ENCODE measurements at places on chromosomes 4 and X.

- no peak for DNase-seq
Measured at GRCh38 chrX:8868070-8868773, 67.0 kb upstream of the FAM9A start.

- no peak for DNase-seq
Measured at GRCh38 chrX:131477498-131477897, 66.4 kb upstream of the OR13H1 start.

DNA sequence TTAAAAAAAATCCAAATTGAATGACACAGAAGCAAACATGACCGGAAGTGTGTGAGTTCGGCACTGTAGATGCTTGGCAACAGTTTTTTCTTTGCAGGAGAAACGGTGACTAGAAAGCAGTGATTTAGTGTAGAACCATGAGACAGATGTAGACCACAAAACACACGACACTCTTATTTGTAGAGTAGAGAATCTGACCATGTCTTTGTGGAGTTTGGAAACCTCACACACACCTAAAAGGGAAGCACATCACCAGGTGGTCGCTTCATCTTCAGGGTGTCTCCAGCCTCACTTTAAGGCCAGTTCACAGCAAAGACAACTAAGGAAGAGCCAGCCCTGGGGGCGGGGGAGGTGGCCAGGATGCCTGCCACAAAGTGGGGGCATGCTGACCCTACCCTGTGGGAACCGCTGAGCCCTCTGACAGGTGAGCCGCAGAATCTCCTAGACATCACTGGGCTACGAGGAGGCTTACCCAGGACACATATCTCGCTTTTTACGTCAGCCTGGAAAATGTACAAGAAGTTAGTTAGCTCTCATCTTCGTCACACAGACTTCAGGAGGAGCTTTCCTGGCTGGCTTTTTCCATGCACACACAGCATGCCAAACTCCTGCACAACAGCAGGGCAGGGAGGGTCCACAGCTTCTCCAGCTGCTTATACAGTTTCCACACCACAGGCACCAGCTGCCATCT, 64.4 kb upstream of the PDLIM3 start:
- DNase-seq: no peak

DNA sequence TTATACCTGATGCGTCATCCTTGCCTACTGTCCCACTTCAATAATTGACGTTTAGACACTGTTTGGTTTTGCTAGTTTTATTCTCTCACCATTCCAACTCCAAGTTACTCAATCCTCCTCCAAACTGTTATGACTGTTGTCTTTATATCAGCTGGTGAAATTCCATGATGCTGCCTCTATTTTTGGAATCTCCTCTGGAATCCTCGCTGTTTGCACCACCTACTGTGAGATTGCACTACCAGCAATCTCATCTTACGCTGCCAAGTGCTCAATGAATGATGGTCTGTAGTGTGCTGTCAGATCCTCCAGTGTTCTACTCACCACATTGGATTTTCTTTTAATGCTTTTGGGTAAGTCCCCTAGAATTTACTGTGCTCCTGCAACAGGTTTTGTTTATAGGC, 13.2 kb upstream of the PCDH18 start:
- DNase-seq: no peak

DNA sequence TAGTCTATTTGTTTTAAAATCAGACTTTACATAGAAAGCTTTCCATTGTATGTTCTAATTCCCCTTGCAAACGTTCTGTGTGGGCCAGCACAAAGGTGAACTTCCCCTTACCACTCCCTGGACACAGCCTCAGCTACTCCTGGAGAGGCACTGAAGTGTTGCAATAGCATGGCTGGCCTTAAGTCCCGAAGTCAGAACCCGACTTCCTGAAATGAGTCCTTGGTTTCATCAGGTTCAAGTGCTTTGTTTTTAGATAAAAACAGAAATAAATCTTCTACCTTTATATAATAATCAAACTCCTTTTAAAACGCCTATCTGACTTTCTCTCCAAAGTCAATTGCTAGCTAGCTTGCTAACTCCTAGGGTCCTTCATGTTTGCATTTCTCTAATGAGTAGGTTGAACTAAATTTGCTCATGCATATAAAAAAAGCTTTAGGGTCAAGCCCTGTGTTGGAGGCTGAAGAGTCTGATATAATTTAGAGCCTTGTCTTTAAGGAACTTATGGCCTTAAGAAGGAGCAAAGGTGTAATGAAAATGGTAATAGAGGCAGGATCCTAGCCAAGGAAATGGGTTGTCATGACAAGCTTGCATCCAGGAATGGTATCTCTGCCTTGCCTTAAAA, 9.0 kb downstream of the BMP3 start:
- DNase-seq: no peak

GRCh38 chr4:129966175-129966574, 870.2 kb downstream of the C4orf33 start:
- no peak for DNase-seq

- no peak for DNase-seq
Measured at GRCh38 chrX:653306-653705, 22.7 kb downstream of the SHOX start.

DNA sequence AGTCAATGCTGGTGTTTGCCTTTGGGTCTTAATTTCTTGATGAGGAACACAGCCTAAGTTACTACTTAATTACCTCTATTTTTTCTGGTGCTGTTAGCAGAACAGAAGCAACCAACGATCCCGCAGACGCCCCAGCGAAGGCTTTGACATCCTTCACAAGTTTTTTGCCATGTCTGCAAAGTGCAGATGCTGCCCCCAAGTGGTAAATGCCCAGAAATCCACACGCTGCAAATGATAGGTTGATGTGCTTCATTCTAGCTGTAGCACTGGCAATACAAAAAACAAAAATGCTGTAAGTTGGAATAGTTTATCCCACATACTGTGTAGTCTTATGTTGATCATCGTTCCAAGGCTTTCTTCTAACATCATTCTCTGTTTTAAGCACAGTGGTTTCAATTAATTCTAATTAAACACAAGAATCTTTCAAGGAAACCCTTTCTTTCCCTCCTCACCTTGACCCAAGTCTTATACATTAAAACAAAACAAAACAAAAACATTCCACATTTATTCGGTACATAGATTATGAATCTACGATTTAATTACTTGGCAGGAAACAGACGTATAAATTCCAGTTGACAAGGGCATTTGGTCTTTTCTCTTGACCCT, 1.2 kb downstream of the PNPLA4 start:
- peak; percentile 47 for DNase-seq

GRCh38 chr4:183798301-183799253, 106.5 kb upstream of the STOX2 start:
- peak; percentile 77 for DNase-seq

DNA sequence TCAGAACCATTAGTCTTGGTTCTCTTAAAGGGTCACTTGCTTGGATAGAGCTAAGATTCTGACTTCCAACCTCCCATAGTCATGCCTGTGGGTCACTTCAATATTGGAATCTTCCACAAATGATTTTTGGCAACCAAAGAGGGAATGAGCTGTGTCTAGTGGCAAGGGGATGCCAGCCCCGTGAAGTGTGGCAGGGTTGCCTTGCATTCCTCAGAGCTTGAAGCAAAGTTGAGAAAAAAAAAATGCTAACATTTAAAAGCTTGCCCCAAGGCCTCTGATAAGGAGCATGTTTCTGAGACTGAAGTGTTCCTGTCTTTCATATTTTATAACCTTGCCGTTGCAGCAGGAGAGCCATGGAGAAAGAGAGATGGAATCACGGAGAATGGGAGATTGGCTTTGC, 120.2 kb downstream of the PAPSS1 start:
- no peak for DNase-seq

DNA sequence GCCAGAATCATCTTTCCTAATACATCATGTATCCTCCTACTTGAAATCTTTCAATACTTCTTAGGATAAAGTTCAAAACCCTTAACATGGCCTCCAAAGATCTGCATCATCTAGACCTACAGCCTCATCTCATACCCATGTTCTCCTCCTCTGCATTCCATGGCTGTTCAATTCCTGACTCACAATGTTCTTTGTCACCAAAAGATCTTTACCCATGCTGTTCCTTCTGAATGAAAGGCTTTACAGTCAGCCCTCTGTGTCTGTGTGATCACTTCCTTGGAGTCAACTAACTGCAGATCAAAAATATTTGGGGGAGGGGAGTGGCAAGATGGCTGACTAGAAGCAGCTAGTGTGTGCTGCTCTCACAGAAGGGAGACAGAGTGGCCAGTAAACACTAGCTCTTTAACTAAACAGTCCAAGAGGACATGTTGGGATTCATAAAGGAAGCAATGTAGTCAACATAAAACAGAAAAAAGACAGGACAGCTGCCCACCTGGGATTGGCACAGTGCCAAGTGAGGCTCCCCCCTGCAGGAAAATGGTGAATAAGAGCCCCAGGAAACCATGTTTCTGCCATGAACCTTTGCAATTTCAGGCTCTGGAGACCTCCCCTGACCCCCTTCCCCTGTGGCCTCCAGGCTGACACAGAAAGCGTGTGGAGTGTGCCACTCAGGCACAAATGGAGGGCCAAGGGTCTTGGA, 31.9 kb downstream of the CBR4 start:
- no peak for DNase-seq

GRCh38 chr4:34850421-34850820, 1393.9 kb downstream of the ARAP2 start:
- no peak for DNase-seq

Data from upper lobe of right lung (tissue), 1 donor.